Bronchial epithelial cell (primary cell): ENCODE measurements at places on chromosomes 2 and 18. TPM values are rescaled to one million over a fixed set of nuclear protein-coding genes. Genes with fewer than 3 reads are reported as not detected.

DNA sequence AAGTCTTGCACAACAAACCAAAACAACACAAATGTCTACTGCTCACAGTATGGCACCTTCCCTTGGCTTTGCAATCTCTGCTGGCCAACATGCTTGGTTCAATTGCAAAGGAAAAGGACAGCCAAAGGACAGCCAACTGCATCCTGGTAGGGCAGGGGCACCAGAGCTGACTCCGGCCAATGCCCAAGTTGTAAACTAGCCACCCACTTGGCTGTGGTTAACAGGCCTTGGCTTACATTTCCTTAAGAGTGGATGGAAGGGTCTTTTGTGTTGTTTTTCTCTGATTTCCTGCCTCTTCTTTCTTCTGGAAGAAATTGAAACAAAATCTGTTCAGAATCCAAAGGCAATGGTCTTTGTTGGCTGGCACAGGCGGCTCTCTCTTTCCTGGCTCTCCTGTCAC, 119.1 kb upstream of the TRIB2 start:
- no peak for DNase-seq

DNA sequence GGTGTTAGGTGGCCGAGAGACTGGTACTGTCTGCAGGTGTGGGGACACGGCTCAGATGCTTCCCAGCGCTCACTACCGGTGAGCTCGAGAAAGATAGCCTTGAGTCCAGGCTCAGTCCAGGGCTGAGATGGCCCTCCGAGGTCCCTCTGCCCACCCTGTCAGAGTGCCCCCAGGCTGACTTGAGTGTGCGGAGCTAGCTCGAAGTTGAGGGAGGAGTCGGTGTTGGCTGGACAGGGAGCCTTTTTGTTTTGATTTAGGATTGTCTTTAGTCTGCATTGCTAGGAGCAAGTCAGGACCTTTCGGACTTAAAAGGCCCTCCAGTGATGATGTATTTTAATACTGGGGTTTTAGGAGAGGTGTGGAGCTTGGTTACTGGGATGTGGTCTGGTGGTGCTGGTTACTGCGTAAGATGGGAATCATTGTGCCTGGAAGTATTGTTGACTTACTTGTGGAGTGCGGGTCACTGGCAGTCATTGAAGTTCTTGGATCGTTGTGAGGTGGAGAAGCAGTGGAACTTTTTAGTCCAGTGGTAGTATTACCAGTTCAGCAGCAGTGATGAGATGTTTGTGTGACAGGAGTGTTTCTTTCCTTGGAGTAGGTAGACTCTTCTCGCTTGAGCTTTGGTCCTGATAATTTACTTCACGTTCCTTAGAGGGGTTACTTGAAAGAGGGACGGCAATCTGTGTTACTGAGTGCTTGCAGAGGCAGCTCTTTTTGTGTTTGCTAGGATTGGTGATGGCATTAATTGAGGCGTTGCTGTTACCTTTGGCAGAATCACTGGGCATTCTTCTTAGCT, 633 bp downstream of the KIAA1328 start:
- DNase-seq = peak; percentile 33

DNA sequence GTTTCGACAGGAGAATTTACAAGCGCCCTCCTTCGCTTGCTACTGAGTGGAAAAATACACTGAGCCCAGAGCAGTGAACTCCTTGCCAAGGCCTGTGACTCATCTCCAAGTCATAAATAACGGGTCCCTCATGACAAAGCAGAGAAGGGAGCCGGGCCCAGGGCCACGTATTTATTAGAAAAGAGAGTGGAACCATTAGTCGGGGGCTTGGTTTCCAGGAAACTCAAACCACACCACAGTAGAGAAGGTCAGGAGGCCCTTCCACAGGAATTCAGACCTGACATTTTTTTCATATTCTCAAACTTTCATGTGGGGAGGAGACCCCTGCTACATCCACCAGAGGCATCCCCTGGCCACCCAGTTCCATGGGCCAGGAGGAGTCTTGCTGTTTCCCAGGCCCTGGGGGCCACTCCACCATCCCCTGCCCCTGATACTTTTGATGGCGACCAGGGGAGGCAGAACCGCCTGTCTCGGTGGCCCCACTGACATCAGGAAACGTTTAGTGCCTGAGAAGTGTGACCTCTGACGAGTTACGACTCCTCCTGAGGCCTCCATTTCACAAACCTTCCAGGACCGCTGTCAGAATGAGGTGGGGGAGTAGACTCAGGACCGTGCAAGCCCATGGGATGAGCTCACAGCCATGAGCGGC, 289.7 kb downstream of the DYSF start:
- peak; percentile 60 for DNase-seq

GRCh38 chr2:209305746-209306196, 118.1 kb upstream of the MAP2 start:
- no peak for DNase-seq

GRCh38 chr2:124526221-124526620, 501.1 kb downstream of the CNTNAP5 start:
- no peak for DNase-seq

COL4A3 gene
- under 0.01 and 0.26 TPM in 2 replicates for total RNA-seq

PDCD1 gene
- not detected in 2 replicates for total RNA-seq

ECEL1 gene
- total RNA-seq = not detected in 2 replicates

M1AP gene
- 0.53 and 1.0 TPM in 2 replicates for total RNA-seq

CDKL4 gene
- 0.13 and 0.26 TPM in 2 replicates for total RNA-seq
